ENCODE measurements at places on chromosomes 3 and 15.

GRCh38 chr3:29345516-29346300 lies 64.8 kb downstream of the RBMS3 start:
- no peak for DNase-seq

DNA sequence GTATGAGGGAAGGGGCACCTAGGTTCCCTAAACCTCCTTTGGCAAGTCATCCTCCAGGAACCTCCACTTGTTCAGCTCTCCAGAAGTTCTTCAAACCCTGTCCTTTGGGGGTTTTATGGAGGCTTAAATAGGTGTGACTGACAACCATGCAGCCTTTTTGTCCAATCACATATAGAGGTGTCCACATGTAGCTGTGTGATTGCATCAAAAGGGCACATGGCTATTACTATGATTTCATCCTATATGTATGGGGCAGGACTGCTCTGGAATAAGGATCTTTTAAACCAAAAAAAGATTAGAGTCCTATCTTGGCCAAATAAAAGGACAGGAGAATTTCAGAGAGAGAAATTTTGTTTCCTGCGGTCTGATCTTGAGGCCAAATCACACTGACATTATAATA lies 453.2 kb upstream of the EPHA6 start:
- no peak for DNase-seq

DNA sequence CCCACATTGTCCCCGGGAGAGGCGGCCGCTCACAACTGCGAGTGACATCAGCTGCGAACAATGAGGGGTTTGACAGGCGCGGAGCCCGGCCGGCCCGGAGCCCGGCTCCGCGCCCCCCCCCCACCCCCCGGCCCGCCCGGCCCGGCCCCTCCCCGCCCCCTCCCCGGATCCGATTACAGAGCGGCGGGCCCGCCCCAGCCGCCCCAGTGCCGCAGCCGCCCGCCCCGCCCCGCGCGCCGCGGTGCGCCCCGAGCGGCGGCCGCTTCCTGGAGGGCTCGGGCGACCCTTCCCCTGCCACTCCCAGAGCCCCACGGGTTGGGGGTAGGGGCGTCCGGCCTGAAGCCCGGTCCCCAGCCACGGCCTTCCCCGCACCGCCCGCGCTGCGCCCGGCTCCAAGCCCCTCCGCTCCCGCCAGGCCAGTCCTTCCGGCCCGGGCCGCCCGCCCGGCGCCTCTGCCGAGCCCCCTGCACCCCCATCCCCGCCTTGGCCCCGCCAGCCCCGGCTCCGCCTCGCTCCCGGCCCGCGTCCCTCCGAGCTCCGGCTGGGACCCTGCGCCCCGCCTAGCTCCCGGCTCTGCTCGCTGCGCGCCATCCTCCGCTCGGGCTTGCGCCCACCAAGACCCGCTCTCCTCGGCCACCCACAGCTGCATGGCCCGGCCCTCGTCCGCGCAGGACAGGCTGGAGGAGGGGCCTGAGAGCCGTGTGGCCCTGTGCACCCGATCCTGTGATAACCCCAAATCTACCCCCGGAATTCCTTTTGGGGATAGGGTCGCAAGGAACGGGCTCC lies at the start of gene PCBP4:
PCBP4 (minus strand) TSS at position 71 of the 786 bp plus-strand sequence. CDS start 6,214 bp downstream, outside the sequence.
- no peak for DNase-seq

DNA sequence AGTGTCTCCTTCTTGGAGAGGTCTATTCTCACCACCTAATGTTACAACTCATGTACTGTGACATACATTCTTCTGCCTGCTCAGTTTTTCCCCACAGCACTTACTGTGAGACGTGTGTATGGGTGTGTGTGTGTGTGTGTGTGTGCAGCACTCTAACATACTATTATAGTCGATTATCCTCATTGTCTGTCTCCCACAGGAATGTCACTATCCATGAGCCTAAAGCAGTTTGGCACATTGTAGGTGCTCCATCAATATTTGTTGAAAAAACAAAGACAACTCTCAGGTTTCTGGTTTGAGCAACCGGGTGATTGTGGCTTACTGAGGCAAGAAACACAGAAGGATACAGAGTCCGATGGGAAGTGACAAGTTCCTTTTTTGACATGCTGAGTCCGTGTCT lies 8.6 kb upstream of the ZNF148 start:
- no peak for DNase-seq

DNA sequence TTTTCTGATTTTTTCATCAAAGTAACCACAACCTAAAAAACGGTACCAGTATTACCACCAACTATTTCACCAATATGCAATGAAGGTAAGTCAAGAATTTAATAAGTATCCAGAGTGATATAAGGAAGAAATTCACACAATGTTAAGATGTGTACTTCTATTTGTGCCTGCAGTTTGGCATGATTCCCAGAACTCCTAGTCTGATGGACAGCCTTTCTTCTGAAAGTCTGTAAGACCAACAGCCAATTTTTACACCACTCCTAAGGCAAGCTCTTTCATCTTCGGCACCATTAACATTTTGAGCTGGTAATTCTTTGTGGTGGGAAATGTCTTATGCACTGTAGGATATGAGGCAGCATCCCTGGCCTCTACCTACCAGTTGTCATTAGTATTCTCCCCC lies 108.3 kb downstream of the VPS13C start:
- no peak for DNase-seq

- DNase-seq = no peak
Observed at GRCh38 chr15:61205346-61205921, 23.7 kb downstream of the RORA start.

DNA sequence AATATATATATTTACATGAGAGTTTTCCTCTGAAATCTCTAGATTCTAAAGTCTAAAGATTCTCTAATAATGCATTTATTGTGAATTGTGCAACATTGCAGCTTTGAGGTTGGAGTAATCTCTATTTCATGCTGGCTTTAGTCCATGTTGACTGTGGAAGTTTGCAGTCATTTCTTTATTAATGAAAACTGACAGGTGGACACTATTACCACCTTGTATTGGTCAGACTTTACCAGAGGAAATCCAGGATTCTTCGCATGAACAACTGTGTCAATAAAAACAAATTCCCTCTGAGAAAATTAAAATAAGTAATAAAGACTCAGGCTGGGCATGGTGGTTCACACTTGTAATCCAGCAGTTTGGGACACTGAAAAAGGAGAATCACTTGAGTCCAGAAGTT lies 274.1 kb downstream of the SHQ1 start:
- no peak for DNase-seq

DNA sequence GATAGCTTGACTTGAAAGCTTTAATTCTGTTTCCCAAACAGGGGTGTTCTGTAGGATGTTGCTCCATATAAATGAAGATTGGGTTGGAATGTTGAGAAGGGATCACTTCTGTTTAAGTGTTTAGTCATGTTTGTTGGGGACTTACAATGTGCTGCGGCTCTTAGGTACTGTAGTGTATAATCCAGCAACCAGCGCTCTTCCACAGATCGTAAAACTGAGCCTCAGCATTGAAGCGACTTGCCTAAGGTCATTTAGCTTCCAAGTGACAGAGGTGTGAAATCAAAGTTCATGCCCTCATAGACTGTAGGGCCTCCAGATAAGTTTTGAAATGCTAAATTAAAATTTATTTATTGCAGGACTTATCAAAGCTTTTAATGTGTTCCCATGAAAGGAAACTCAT lies 1.8 kb downstream of the MKRN2 start:
- no peak for DNase-seq

DNA sequence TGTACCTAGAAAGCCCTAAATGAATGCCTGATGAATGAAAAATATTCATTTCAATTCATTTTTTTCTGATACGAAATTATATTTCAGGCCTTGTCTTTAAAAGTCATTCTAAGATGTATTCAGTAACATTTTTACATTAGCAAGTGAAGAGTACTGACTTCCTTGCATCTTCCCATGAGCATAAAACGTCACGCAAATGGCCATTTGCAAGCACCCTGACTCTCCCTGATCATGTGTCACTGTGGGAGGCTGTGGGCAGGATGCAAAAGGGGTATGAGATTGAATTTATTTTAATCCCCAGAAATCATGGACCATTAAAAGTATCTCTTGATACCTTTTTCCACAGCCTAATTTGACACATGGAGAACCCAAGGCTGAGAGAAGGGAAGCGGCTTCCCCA lies 105.0 kb downstream of the BDH1 start:
- DNase-seq = no peak

DNA sequence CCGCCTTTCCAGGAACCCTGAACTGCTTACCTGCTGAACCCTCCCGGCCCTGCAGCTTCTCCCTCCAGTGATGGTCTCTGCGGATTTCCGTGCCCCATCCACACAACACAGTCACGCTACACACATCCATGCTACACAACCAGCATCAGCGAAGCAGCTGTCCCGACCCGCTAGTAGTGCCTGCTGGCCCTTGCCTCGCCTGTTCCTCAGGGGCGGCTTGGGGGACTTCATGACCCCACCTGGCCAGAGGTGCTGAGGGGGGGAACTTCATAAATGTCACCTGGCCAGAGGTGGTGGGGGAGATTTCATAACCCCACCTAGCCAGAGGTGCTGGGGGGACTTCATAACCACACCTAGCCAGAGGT lies 530 bp upstream of the TUBGCP5 start:
- no peak for DNase-seq

DNA sequence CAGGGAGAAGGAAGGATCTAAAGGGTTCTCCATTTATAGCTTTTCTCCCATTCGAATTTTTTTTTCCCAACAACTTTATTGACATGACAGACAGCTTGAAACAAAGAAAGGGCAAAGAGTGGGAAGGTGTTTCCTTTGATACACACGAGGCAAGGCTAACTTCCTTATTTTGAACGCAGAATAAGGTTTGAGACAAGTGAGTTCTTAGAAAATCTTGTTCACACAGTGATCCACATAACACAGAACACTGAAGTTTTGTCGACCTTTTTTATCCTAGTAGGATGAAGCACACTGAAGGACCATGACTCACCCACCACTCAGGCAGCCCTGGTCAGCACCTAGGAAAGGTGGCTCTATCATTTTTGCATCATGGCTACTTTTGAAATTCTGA lies 425.8 kb upstream of the MDFIC2 start:
- DNase-seq = no peak

- DNase-seq = no peak
Observed at GRCh38 chr3:114874522-114874971, 272.5 kb downstream of the ZBTB20 start.

- DNase-seq = no peak
Observed at GRCh38 chr15:84833447-84834228, 16.5 kb downstream of the ALPK3 start.

DNA sequence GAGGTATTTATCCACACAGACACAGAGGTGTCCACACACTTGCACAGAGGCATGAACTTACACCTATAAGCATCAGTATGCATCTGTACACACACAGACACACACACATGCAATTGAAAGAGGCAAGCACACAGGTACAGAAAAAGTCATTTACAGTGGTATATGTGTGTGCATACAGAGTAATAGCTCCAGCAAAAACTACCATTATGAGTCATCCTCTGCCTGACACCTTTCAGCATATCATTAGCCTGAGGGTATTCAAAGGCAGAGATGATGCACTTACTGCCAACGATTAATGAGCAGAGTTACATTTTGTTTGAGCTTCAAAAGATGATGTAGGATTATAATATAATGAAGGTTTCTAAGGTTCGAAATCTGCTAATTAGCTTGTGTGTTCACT lies 100.3 kb upstream of the TPRG1 start:
- no peak for DNase-seq

GRCh38 chr3:163548015-163548414 lies 1530.3 kb downstream of the SI start:
- DNase-seq = no peak

DNA sequence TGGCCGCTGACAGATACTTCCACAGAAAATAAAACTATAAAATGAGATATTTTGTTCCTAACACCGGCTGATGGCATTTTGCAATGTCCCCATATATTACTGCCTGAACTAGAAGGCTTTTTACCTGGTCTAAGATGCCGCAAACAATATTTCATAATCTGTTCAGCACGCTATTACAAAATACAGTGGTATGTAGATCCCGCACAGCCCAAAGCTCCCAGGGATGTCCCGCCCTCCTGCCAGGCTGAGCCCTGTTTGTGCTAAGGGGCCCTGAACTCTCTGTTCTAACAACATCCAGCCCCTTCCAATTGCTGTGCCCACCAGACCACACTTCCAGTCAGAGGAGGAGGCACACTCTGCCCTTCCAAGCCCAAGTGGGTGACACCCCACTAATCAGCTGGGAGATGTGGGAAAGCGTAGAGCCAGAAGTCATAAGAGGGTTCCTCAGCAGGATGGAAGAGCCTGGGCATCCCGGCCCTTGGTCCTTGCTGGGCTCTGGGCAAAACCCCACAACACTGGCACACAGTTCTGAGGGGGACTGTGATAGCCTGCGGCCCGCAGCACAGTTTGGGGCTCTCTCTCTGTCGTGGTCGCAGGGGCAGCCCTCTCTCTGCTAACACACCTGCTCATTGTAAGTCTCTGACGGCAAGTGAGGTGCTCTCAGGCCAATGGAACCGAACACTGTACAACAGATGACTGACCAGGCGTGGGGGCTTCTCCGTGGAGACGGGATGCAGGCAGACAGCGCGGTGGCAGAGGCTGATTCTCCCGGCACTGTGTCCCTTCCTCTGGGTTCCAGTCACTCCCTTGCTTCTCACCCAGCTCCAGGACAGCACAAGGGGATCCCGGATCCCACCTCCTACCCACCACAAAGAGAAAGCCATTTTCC lies 55.2 kb downstream of the PCSK6 start:
- no peak for DNase-seq

- no peak for DNase-seq
Observed at GRCh38 chr3:169668072-169668956, 4.8 kb upstream of the MECOM start.

DNA sequence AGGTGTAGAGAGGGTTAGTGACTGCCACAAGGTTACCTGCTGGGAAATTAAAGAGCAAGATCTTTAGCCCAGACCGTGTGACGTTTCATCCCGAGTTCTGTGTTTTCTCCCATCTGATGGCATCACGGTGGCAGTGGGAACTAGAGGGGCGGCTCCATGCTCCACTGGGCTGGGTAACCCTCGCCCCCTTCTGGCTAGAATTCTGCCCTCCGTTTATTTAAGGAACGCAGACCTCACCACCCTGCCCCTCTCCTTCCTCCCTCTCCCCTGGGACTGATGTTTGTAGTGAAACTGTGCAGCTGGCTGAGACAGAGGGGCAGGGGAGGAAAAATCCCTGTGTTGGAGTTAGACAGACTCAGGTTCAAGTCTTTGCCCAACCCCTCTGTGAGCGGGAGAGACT lies 65.6 kb downstream of the ITGA11 start:
- DNase-seq = no peak

DNA sequence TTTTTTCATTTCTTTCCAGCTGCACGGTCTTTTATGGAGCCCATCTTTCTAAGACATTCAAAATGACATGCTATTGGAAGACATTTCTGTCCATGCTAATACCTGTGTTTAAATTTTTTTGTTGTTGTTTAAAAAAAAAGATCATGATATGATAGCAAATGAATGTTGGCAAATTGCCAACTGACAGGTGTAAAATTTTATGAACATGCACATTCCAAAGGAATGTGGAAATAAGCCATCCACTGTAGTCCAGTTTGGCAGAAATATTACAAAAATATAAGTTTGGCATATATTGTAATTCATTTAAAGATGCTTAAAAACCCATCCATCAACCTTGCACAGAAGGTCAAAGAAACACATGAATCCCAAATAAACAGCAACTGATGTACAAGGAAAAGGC lies 75.6 kb upstream of the WNT5A start:
- no peak for DNase-seq

All from amniotic stem cell (primary cell).